ENCODE measurements at places on chromosomes 11 and 22.
A peak's percentile ranks its signal among the peaks of the same experiment; 100 is the strongest.

DNA sequence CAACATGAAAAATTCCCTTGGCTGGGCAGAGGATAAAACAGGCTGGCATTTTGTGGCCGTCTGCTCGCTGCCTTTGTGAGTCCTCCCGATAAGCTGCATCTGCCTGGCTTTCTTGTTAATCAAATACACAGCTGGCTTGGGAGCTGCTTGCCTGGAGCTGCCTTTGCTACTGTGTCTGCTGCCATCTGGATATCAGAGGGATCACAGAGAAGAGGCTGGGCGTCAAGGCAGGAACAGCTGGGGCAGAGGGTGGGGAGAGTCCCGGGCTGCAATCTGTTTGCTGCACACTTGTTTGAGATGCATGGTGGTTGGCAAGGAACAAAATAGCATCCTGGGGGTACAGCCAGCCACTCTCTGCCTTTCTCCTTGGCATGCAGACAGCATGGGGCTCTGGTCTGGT lies 36.0 kb downstream of the COMMD9 start:
- DNase-seq, result no peak

- peak; percentile 49 for DNase-seq
These were observed 81.2 kb downstream of the GRAMD1B start for GRCh38 chr11:123511037-123511870.

DNA sequence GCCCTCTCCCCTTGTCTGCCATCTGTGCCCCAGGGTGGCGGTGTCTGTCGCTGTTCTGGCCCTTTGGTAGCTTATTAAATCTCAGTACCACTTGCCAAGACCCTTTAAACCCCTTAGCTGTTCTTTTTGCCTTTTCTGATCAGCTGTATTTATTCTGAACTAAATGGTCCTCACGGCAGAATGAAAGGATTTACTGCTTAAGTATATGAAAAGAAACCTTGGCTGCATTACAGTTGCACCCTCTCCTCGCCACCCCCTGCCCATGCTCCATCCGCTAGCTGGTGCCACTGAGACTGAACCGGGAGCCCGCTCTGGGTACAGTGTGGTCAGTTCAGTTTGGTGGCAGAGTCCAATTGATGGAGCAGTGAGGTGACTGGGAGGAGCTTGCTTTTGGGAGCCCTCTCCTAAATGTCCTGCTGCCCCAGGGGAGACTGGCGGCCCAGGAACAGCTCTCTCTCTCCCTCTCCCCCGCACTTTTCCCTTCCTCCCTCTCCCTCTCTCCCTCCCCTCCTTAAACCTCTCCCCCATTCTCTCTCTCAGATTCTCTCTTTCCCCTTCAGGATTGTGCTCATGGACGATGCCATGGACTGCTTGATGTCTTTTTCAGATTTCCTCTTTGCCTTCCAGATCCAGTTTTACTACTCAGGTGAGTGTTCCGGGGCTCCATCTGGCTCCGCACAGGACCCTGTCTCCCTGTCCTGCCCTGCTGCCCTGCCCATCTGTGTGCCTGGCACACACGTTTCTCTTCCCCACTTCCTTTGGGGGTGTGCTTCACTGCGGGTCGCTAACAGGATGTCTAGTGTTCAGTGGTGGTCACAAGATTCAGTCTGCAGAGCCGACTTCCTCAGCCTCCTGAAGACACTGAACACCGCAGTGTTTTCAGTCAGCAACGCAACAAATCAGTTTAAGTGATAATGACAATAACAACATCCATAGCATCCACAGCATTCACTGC lies 21.8 kb downstream of the ARFGAP2 start:
- no peak for DNase-seq

- DNase-seq, result no peak
These were observed at the start of gene ANO5 for GRCh38 chr11:22192642-22193347. TSS of gene ANO5 (plus strand) at chr11:22193085. CDS start at chr11:22193493, 408 bp downstream.

DNA sequence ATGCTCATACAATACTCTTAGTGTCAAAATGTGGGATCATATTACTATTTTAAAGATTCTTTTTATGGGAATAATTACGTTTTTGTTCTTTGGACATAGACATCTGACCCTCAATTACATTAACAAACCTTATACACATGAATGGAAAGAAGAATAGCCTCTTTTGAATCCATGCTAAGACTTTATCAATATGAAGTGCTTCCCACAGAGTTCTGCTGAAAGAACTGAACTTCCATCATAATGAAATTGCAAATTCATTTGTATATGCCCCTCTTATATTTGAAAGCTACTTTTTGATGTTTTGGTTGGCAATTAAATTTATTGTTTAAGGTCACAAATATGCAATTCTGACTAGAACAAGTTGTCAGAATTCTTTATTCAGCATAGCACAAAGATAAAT lies 254.9 kb downstream of the TMEM135 start:
- no peak for DNase-seq
